ENCODE measurements at places on chromosomes 7 and 10.

GRCh38 chr10:86970982-86971231, 2.6 kb downstream of the ADIRF start:
- DNase-seq = no peak

DNA sequence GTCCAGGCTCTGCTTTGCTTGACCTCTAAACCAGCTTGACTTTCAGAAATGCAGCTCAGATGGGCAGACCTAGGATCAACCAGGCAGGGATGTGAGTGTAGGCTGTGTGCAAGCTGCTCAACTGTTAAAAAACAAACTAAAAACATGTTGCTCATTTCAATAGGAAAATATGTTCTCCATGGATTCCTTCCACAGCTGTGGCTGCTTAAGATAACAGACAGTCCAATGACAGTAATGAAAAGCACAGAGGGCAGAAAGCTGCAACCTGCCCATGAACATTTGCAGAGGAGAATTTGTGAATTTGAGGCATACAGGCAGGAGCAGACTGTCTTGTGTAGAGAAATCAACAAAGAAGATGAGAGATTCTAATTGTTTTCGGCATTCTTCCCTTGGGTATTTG, 534.2 kb downstream of the CCSER2 start:
- DNase-seq = no peak

GRCh38 chr10:90179696-90180407, 478.5 kb downstream of the KIF20B start:
- DNase-seq = no peak

DNA sequence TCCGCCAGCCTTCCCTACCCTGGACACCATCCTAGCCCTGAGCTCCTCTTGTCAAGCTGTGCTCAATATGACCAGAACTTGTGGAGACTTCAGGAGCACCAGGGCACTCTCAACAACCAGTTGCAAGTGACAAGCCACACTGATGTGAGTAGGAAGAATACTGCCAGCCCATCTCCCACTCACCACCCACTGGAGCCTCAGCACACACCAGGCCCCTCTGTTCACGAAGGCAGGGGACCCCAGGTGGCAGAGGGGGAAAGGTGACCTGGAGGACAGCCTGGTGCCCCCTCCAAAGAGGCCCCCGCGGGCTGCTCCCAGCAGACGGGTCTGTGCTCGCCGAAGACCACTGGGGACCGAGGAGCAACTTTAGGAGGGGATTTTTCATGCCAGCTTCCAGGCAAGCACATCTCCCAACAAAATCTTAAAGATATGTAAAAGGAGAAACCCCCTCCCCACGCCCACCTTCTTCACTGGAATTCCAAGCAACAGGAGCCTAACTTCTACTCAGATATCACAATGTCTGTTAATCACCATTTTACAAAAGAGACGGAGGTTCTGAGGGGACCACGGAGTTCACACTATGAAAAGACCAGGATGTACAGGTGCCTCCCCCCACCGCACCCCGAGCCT, 1.0 kb downstream of the MMD2 start:
- no peak for DNase-seq

DNA sequence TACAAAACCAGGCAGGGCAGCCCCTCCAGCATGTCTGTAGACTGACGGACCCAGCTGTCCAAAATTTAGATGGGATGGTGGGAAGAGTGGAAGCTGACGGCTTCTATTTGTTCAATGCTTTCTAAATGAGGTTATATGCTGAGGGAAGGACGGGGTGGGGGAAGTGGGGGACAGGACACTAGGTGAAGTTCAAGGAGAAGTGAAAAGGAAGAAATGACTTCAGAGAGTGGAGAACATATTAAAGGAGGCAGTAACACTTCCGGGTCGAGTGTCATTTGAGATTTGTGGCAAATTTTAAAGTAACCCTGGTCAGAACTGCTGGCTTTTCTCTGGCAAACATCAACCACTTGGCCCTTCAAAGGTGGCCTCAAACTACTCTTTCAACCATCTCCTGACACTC, 9.4 kb downstream of the PIP4K2A start:
- no peak for DNase-seq

All from stimulated activated CD4-positive, alpha-beta T cell treated with anti-CD3 and anti-CD28 coated beads, Interleukin-1b, Interleukin-23, amount 100 ng/mL, for 1 hour (primary cell).